ENCODE measurements at places on chromosomes 16 and 17. TPM values are rescaled to one million over a fixed set of nuclear protein-coding genes. Genes with fewer than 3 reads are reported as not detected.

GRCh38 chr16:75921281-75921680, 195.0 kb upstream of the CPHXL start:
- peaks cover 100% of the 10 kb centered on the region for H3K27me3 ChIP-seq
- H3K4me1 ChIP-seq: peaks cover 15% of the 10 kb centered on the region
- H3K4me3 ChIP-seq: no peak overlapping the region
- DNase-seq: peak; percentile 38

ABCC12 gene
- not detected for total RNA-seq

DNA sequence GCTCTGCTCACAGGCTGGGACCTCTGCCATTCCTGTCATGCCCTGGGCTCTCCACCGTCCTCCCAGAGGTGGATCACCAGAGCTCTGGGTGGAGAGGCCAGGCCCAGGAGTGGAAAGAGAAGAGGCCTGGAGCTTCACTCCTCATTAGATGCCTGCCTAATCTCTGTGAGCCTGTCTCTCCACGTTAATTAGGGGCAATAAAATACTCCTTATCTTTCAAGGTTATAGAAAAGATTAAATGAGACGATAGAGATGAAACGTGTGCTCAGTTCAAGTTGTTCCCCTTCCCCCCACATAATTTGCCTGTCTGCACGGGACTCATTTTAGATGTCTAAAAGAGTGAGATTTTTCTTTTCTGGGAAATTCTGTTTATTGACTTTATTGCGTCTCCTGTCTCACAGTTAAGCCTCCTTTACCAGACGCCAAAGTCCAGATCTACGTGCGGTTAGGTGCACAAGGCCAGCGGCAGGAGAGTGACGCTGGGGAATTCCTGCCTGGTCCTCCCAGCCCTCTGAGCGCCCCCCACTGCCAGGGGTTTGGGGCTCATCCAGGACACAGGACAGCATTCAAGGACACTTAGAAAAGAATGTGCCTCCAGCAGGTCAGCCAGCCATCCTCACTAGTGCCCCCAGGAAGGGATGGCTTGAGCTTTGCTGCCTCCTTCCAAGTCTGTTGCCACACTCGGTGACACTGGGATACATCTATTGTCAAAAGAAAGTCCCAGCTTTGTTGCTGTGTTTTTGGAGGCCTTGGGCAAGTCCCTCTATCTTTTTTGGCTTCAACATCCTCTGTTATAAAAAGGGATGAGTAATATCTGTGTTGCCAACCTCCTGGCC, 42.3 kb downstream of the TBX4 start:
- H3K36me3 ChIP-seq: no peaks in the 10 kb centered on the region
- H3K27me3 ChIP-seq: no peaks in the 10 kb centered on the region
- H3K4me1 ChIP-seq: no peaks in the 10 kb centered on the region
- H3K4me3 ChIP-seq: no peak overlapping the region
- no peak for DNase-seq

RRAD gene
- not detected for total RNA-seq

- no peaks in the 10 kb centered on the region for H3K27me3 ChIP-seq
- H3K4me3 ChIP-seq: peak overlapping the region; percentile 35
- no peaks in the 10 kb centered on the region for H3K4me1 ChIP-seq
These were observed 15.6 kb upstream of the ZFPM1 start for GRCh38 chr16:88437367-88437964.

GRCh38 chr16:24589997-24590396, 50.6 kb downstream of the RBBP6 start:
- H3K27ac ChIP-seq: no peak overlapping the region
- peaks cover 5% of the 10 kb centered on the region for H3K4me1 ChIP-seq
- no peak overlapping the region for H3K4me3 ChIP-seq
- no peak for DNase-seq

SLC38A8 gene
- total RNA-seq: not detected

BCAR1 gene
- 140 TPM for total RNA-seq

TAF15 gene
- 109 TPM for total RNA-seq

GRCh38 chr17:58097384-58098088, 14.3 kb downstream of the DYNLL2 start:
- no peaks in the 10 kb centered on the region for H3K4me1 ChIP-seq
- H3K27me3 ChIP-seq: no peaks in the 10 kb centered on the region
- H3K27ac ChIP-seq: no peak overlapping the region
- H3K4me3 ChIP-seq: no peak overlapping the region
- peaks cover 5% of the 10 kb centered on the region for H3K36me3 ChIP-seq

GRCh38 chr16:85566561-85567100, 46.5 kb upstream of the GSE1 start:
- H3K27ac ChIP-seq: 0 out of 2 replicates have a peak overlapping the region, but pooled peaks have one; percentile 19
- H3K36me3 ChIP-seq: no peaks in the 10 kb centered on the region
- DNase-seq: peak; percentile 71
- H3K4me1 ChIP-seq: peaks cover 60% of the 10 kb centered on the region

DNA sequence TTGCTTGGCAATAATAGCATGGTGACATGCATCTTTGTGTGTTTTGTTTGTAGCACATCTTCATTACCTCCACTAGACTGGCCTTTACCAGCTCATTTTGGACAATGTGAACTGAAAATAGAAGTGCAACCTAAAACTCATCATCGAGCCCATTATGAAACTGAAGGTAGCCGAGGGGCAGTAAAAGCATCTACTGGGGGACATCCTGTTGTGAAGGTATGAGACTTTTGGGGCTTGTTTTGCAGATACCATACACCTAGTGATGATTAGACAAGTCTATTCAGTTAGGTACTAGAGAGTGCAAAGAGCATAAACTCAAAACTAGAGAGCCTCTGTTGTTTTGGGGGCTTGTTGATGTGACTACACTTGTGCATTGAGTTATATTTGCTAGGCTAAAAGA, 41.2 kb downstream of the NFATC3 start:
- peaks cover 5% of the 10 kb centered on the region for H3K36me3 ChIP-seq
- H3K4me3 ChIP-seq: no peak overlapping the region
- no peaks in the 10 kb centered on the region for H3K4me1 ChIP-seq

CHD9NB gene
- 4.2 TPM for total RNA-seq

DNA sequence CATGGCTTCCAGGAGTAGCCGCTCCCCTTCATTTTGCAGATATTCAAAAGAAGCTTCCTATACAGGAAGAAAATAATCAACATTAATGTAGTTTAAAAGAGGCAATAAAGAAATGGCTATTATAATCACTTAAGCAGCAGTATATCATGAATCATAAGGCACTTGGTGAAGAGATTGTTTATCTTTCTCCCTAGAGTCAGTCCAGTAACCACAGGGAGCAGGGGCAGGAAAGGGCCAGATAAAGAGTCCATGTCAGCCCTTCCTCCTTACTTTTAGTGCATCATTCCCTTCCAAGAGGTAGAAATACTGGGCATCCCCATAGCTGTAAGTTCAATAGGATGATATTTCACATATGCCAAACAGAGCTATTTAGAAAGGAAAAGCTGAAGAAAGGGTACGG, 184.6 kb upstream of the C17orf78 start:
- no peak for DNase-seq
- peaks cover 15% of the 10 kb centered on the region for H3K36me3 ChIP-seq
- H3K4me1 ChIP-seq: peaks cover 21% of the 10 kb centered on the region

- no peak overlapping the region for H3K4me3 ChIP-seq
- H3K27ac ChIP-seq: no peak overlapping the region
- H3K4me1 ChIP-seq: no peaks in the 10 kb centered on the region
- no peaks in the 10 kb centered on the region for H3K27me3 ChIP-seq
- no peaks in the 10 kb centered on the region for H3K36me3 ChIP-seq
- DNase-seq: no peak
These were observed 79.8 kb downstream of the ARHGAP17 start for GRCh38 chr16:24935336-24935735.

- no peak overlapping the region for H3K4me3 ChIP-seq
- H3K27ac ChIP-seq: no peak overlapping the region
- peaks cover 14% of the 10 kb centered on the region for H3K27me3 ChIP-seq
- peaks cover 6% of the 10 kb centered on the region for H3K4me1 ChIP-seq
These were observed 2.3 kb downstream of the COA3 start for GRCh38 chr17:42796066-42796758.

G6PC3 gene
- 110 TPM for total RNA-seq

- no peaks in the 10 kb centered on the region for H3K27me3 ChIP-seq
- H3K27ac ChIP-seq: no peak overlapping the region
- peaks cover 31% of the 10 kb centered on the region for H3K4me1 ChIP-seq
- H3K36me3 ChIP-seq: peaks cover 26% of the 10 kb centered on the region
These were observed 1.5 kb downstream of the CD68 start for GRCh38 chr17:7580604-7581575.

GRCh38 chr16:54284931-54285413, 1.6 kb downstream of the IRX3 start:
- H3K4me1 ChIP-seq: peaks cover 25% of the 10 kb centered on the region
- peaks cover 88% of the 10 kb centered on the region for H3K27me3 ChIP-seq
- peak overlapping the region; percentile 94 for H3K4me3 ChIP-seq
- peak; percentile 38 for DNase-seq
- no peak overlapping the region for H3K27ac ChIP-seq

GRCh38 chr17:27551701-27552248, 79.2 kb upstream of the LGALS9 start:
- no peaks in the 10 kb centered on the region for H3K36me3 ChIP-seq
- H3K4me1 ChIP-seq: no peaks in the 10 kb centered on the region
- H3K27ac ChIP-seq: no peak overlapping the region
- no peak overlapping the region for H3K4me3 ChIP-seq
- no peak for DNase-seq

GRCh38 chr16:89553733-89554132, 6.7 kb upstream of the RPL13 start:
- H3K27ac ChIP-seq: no peak overlapping the region
- DNase-seq: no peak
- H3K27me3 ChIP-seq: no peaks in the 10 kb centered on the region
- no peak overlapping the region for H3K4me3 ChIP-seq

- peaks cover 5% of the 10 kb centered on the region for H3K4me1 ChIP-seq
- no peak overlapping the region for H3K27ac ChIP-seq
- H3K4me3 ChIP-seq: no peak overlapping the region
- no peak for DNase-seq
- H3K27me3 ChIP-seq: peaks cover 15% of the 10 kb centered on the region
- no peaks in the 10 kb centered on the region for H3K36me3 ChIP-seq
These were observed 35.4 kb downstream of the WNT3 start for GRCh38 chr17:46783031-46783593.

CRISPLD2 gene
- total RNA-seq: 6.0 TPM

LGALS3BP gene
- 36.5 TPM for total RNA-seq

GRCh38 chr16:14458576-14458975, 171.5 kb downstream of the PARN start:
- H3K4me1 ChIP-seq: peaks cover 8% of the 10 kb centered on the region
- H3K4me3 ChIP-seq: no peak overlapping the region
- DNase-seq: peak; percentile 79
- H3K27ac ChIP-seq: no peak overlapping the region
- H3K27me3 ChIP-seq: no peaks in the 10 kb centered on the region

TBKBP1 gene
- 10.6 TPM for total RNA-seq

- H3K4me3 ChIP-seq: no peak overlapping the region
- 0 out of 2 replicates have a peak, but pooled peaks cover 5% of the 10 kb centered on the region for H3K27me3 ChIP-seq
- no peak overlapping the region for H3K27ac ChIP-seq
- no peak for DNase-seq
- H3K36me3 ChIP-seq: no peaks in the 10 kb centered on the region
- peaks cover 8% of the 10 kb centered on the region for H3K4me1 ChIP-seq
These were observed 7.5 kb downstream of the KRT12 start for GRCh38 chr17:40859536-40859935.

TMEM204 gene
- total RNA-seq: not detected

WFIKKN2 gene
- not detected for total RNA-seq

- no peaks in the 10 kb centered on the region for H3K27me3 ChIP-seq
- DNase-seq: no peak
- H3K4me3 ChIP-seq: no peak overlapping the region
- H3K36me3 ChIP-seq: no peaks in the 10 kb centered on the region
These were observed 12.5 kb upstream of the EPOP start for GRCh38 chr17:38687286-38687685.

GRCh38 chr17:78736526-78737079, 45.5 kb downstream of the CYTH1 start:
- no peaks in the 10 kb centered on the region for H3K36me3 ChIP-seq
- DNase-seq: peak; percentile 58
- H3K27ac ChIP-seq: peak overlapping the region; percentile 45
- H3K4me1 ChIP-seq: peaks cover 7% of the 10 kb centered on the region
- H3K4me3 ChIP-seq: no peak overlapping the region

RUNDC1 gene
- 11.1 TPM for total RNA-seq

GRCh38 chr17:78266231-78266631, 34.8 kb downstream of the TMEM235 start:
- H3K27ac ChIP-seq: no peak overlapping the region
- peaks cover 53% of the 10 kb centered on the region for H3K4me1 ChIP-seq
- H3K36me3 ChIP-seq: no peaks in the 10 kb centered on the region
- no peak overlapping the region for H3K4me3 ChIP-seq

DNA sequence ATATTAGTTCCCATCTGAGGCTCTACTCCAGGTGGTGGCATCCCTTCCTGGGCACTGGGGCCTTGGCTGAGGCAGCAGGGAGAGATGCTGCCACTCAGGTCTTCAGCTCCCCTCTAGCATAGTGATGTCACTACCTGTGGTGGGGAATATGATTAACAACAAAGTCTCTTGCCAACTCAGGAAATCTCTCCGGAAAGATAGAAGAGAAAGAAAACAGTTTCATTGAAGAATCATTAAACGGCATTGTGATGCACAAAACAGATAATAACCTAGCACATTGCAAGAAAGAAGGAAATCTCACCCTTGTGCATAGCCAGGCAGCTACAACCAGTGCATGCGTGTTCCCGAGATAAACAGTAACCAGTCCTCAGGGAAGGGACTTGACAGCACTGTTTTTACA, 12.2 kb upstream of the ZNF267 start:
- H3K36me3 ChIP-seq: no peaks in the 10 kb centered on the region
- H3K4me1 ChIP-seq: no peaks in the 10 kb centered on the region

KRT33B gene
- not detected for total RNA-seq

HOXB3 gene
- total RNA-seq: not detected

DNA sequence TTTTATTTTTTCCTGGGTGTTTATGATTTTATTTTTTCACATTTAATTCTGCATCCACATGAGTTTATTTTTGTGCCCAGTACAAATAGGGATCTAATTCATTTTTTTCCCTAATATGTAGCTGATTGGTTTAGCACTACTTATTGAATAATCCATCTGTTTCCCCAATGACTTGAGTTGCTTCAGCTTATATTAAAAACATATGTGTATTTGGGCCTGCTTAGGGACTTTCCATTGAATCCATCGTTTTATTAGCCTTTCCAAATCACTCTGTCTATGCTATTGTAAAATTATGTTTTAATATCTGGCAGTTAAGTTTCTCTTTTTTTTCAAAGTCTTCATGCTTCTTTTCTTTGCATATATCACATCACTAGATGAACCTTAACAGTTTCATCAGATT, 42.2 kb downstream of the WWP2 start:
- H3K4me3 ChIP-seq: no peak overlapping the region
- no peak overlapping the region for H3K27ac ChIP-seq
- H3K36me3 ChIP-seq: 0 out of 2 replicates have a peak, but pooled peaks cover 3% of the 10 kb centered on the region

CTRB2 gene
- total RNA-seq: not detected

GRCh38 chr17:73091770-73092522, 542 bp downstream of the SLC39A11 start:
- peak overlapping the region; percentile 77 for H3K4me3 ChIP-seq
- H3K36me3 ChIP-seq: no peaks in the 10 kb centered on the region
- DNase-seq: peak; percentile 72
- no peaks in the 10 kb centered on the region for H3K27me3 ChIP-seq
- H3K4me1 ChIP-seq: peaks cover 10% of the 10 kb centered on the region

Measured in GM23338 (cell line).